ENCODE measurements at places on chromosomes 3 and 15. TPM values are rescaled to one million over a fixed set of nuclear protein-coding genes. Genes with fewer than 3 reads are reported as not detected.

DNA sequence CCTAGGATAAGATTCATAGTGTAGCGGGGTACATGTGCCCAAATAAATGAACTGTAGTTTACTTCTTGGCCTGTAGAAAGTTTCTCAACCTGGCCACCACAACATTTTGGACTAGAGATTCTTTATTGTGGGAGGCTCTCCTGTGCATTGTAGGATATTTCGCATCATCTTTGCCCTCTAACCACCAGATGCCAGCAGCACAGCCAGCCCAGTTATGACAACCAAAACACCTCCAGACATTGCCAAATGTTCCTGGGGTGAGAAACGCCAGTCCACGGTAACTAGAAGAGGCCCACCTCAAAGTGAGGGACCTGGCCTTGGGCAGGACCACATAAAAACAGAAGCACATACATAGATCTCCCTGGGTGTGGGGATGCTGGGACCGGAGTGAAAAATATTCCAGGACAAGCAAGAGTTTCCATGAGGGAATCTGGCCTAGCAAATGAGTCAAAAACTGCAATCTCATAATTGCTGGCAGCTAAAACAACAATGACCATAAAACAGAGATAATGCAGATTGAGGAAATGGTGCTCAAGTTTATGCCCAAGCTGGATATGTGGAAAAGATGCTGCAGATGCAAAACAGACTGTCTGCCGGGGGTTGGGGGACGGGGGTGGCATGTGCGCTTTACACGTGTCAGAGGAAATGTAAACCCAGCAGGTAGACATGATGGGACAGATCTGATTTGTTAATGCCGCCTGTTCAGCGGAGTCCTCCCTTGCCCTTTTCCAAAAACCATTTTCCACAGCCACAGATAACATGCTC is 39.7 kb downstream of the ARHGEF3 start:
- DNase-seq: no peak

GRCh38 chr3:23276913-23277658 is 74.0 kb downstream of the UBE2E2 start:
- no peak for DNase-seq

- peak; percentile 24 for DNase-seq
Observed at GRCh38 chr3:67531181-67532101, 123.0 kb downstream of the SUCLG2 start.

DNA sequence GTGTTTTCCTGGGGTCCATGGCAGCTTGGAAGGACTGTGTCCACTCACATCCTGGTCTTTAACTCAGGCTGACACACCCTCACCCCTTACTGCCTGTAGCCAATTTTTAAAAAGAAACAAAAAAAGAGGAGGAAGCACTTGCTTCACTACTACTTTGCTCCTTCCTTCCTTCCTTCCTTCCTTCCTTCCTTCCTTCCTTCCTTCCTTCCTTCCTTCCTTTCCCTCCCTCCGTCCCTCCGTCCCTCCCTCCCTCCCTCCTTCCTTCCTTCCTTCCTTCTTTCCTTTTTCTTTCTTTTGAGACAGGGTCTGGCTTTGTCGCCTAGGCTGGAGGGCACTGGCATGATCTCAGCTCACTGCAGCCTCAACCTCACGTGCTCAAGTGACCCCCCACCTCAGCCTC is 25.5 kb upstream of the AKAP13 start:
- DNase-seq: no peak

The FANCD2 gene
- 11.6 TPM for total RNA-seq

The ECE2 gene
- not detected for total RNA-seq

GRCh38 chr3:194401868-194402329 is 2.8 kb upstream of the GP5 start:
- no peak for DNase-seq

The MEIS2 gene
- 16.6 TPM for total RNA-seq

The GOLGA8J gene
- not detected for total RNA-seq

The CCR8 gene
- not detected for total RNA-seq

All from lung microvascular endothelial cell (primary cell).